ENCODE measurements at places on chromosomes 7 and 10.

- DNase-seq = no peak
Measured at GRCh38 chr10:3042589-3042988, 24.8 kb upstream of the PFKP start.

- no peak for DNase-seq
Measured at GRCh38 chr10:29767968-29768367, 133.2 kb upstream of the SVIL start.

DNA sequence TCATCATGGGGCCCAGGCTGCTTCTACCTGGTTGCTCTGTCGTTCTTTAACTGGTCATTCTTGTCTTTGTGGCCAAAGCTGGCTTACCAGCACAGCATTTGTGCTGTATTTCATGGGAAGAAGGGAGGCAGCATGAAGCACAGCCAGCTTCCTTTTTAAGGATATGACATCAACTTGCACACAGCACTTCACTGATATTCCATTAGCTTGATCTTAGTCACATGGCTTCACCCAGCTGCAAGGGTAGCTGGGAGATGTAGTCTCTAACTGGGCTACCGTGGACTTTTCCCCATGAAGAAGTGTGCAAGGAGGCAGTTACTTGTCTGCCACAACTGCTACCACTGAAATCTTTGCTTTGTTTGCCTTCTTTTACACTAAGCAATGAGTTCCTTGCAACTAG is 525.2 kb downstream of the LRMDA start:
- no peak for DNase-seq

- DNase-seq = no peak
Measured at GRCh38 chr10:126247446-126247975, 140.8 kb downstream of the ADAM12 start.

DNA sequence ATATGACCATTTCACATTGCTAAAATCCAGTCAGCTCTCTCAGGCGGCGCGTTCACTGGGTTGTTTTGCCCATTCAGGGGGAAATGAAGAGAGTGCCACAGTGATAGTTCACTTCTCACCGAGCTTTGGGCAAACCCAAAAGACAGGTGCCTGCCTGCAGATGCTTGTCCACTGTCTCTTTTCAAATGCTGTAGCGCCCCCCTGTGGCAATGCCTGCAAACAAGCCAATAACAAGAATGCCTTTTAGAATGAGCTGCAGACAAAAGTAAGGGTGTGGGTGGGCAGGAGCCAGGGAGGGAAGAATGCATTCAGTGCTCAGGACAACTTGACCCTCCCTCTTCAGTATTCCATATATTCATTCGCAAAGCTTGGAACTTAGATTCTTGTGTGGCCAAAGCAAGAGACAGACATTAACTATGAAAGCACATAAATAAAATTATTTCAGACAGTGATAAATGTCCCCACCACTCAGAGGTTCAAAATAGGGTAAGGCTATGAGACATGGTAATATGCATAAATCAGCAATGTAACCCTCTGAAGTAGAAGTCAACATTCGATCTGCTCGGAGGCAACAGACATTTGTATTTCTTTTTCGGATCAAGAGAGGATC is 86.9 kb downstream of the JAZF1 start:
- peak; percentile 5 for DNase-seq

DNA sequence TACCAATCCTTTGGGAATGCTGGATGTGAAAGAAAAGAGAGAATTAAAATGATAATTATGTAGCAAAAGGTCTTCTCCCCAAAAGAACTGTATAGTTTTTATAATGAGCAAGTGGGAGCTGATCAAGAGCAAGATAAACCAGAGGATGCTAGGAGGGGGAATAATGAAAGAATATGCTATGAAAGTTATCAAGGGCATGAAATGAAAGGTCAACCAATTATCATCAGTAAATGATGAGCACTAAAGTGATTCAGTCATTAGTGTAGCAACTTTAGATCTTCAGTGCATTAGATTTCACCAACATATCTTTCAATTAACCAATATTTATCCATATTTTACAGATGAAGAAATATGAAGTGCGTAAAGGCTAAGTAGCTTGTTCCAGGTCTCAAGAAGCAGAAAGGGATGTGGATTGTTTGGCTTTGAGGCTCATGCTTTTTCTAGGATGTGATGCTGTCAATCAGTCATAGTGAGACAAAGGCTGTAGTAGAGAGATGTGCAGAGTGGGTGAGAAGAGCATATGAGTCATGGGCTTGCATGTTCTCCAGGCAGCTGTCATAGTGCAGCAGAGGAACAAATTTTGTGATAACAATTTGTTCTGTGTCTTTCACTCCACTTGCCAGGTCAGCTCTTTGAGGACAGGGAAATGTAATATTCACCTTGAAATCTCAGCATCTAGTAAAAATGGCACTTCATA is 5.7 kb upstream of the OR2F2 start:
- DNase-seq = no peak

Measured in CD8-positive, alpha-beta memory T cell (primary cell).